ENCODE measurements at places on chromosomes 7 and 10.
A peak's percentile ranks its signal among the peaks of the same experiment; 100 is the strongest.

DNA sequence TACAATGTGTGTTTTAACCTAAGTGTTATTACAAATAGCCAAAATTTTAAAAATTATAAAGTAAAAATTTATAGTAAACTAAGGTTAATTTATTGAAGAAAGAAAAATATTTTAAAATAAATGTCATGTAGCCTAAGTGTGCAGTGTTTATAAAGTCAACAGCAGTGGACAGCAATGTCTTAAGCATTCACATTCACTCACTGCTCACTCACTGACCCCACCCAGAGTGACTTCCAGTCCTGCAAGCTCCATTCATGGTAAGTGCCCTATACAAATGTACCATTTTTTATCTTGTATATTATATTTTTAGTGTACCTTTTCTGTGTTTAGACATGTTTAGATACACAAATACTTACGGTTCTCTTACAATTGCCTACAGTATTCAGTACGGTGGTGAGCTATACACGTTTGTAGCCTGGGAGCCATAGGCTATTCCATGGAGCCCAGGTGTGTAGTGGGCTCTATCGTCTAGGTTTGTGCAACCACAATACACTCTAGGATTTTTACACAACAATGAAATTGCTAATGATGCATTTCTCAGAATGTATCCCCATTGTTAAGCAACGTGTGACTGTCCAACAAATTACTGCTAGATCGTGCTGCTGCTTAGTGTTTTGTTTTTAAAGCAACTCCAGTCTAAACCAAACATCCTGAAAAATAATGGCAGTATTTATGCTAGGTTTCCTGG is 108.9 kb upstream of the NAMPT start:
- no peak for DNase-seq

DNA sequence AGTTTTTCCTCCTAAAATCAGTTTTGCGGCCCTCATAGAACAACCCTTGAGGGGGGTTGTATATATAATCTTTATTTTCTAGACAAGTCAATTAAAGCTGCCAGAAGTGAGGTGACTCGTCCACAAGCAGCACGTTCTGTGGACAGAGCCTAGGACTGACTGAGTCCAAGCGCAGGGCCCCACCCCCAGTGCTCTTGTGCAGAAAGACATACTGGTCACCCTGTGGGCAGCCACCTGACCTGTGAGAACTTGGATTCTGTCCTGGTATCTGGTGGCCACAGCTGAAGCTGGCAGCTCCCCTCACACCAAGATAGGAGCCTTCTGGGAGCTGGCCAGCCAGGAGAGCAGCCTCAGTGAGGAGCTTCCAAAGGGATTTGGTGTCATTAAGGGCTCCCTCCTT is 89.3 kb downstream of the GRK5 start:
- DNase-seq: peak; percentile 93

DNA sequence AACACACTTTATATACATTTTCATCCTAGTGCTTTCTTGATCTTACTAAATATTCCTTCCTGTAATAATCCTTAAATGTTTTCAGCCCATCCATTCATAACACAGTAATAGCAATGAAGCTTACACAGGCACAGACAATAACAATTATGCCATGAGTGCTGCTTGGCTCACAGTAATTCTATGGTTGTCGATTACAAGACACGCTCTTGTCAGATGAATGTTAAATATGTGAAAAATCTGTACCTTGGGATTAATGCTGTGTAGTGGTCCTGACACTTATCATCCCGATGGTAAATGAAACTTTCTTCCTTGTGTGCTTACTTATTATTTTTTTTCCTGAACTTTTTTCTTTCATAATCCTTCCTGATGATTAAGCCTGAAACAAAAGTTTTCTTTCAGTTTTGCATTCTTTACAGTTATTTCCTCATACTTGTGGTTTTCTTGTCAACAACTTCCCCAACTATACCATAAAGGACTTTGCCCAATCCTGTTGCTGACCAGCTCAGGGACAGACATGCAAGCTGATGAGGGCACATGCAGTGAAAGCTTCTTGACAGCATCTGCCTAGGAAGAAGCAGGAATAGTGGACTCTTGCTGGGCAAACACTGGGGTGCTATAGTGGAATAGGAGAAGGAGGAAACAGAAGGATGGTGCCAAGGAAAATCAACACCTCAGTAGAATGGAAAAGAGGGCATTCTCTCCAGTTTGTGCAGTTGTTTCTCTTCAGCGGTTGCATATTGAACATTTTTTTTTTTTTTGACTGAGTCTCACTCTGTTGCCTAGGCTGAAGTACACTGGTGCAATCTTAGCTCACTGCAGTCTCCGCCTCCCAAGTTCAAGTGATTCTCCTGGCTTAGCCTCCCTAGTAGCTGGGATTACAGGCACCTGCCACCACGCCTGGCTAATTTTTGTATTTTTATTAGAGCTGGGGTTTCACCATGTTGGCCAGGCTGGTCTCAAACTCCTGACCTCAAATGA is 6.7 kb upstream of the MGAM2 start:
- no peak for DNase-seq

GRCh38 chr10:111080224-111080623 is 3.4 kb downstream of the ADRA2A start:
- DNase-seq: no peak

- DNase-seq: peak; percentile 8
Measured at GRCh38 chr10:80924063-80924952, 386.6 kb downstream of the SH2D4B start.

Data from myocyte (in vitro differentiated cells).